Neural crest cell (in vitro differentiated cells): ENCODE measurements at places on chromosomes 2 and 18.

- DNase-seq: no peak
Observed at GRCh38 chr2:207813942-207814341, 44.2 kb upstream of the FZD5 start.

DNA sequence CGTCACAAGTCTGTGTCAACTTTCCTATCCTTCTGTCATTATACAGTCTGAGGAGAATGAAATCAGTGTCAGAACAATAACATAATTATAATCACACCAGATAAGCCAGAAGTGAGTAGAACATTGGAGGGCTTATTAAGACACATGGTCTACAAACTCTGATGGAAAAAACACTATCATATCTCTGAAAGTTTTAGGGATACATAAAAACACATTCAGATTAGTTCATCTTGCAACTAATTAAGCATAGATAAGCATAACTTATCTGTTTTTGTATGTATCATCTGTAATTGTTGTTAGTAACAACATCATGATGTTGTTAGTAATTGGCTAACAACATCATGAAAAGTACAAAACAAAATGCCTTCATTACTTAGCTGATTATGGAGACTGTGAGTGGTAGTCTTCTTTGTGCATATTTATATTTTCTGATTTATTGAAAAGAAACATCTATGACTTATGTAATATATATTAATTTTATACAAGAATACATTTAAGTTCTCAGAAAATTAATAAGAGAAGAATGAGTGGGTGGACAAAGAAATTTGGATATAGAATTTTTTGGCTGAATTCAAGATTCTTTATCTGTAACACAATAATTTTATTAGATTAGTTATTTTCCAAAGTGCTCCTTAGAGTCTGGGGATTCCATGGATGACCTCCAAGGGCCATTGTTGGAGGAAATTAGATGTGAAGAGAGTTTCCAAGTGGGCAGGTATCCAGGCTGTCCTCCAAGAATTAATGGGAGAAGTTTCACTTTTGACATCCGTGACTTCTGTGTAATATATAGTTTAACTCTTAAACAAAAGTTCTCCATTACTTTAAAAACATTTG is 16.9 kb upstream of the CCDC102B start:
- no peak for DNase-seq

GRCh38 chr2:216849987-216850386 is 9.9 kb downstream of the TNP1 start:
- DNase-seq: peak; percentile 37

- no peak for DNase-seq
Observed at GRCh38 chr2:54065411-54065810, 50.0 kb upstream of the ACYP2 start.

DNA sequence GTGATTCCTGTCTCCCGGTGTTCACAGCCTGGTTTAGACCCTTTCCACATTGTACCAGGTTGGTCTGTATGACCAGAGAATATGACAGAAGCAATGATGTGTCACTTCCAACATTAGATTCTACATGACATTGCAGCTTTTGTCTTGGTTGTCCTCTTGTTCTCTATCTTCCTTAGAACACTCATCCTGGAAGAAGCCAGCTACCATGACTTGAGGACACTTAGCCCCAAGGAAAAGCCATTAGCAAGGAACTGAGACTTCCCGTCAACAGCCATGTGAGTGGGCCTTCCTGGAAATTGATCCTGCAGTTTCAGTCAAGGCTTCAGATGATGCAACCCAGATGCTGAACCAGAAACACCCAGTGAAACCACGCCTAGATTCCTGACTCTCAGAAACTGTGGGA is 143.3 kb downstream of the MREG start:
- DNase-seq: no peak
